AG09319 (cell line): ENCODE measurements at places on chromosomes 4 and X.

DNA sequence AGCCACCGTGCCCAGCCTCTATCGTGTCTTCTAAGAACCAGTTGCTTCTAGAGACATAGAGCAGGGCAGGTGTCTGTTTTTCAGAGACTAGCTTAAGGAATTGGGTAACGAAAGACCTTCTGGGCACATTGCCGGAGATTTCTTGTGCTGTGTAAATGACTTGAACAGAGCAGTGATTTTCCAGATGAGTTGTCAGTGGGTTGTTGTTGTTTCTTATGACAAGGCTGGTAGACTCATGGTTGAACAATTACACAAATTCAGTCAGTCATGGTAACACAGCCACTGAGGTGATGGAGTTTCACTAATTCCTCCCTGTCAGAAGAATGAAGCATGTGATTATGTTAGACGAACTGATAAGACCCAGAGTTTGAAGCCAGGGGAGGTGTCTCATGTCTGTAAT is 20.5 kb upstream of the DDX3X start:
- DNase-seq, result no peak

DNA sequence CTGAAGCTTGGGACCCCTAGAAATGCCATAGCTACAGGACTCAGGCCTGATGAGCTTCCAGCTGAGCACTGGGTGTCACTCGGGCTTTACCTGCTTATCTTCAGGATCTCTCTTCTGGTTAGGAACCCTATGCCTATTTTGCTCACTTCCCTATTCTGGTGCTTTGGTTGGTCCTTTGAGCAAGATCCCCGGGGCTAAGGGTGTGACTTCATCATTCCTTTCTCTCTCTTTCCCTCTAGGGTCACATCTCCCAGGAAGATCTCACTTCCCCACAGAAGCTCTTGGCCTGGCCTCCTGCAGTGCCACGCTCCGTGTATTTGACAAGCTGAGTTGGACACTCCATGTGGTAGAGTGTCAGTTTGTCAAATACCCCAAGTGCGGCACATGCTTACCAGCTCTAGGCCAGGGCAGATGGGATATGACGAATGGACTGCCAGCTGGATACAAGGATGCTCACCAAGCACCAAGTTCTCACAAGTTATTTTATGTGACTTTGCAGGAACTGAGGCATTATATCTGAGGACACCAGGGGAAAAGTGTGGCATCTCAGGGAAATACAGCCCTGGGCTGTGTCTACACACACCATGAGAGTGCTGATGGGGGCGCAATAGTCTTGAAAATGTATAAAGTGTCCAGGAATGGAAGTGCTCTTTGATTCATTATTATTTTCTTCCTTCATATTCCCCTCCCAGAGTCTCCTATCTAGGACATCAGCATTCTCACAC is 21.1 kb downstream of the VSIG4 start:
- DNase-seq, result no peak

- DNase-seq, result no peak
Measured at GRCh38 chr4:146334862-146335449, 120.6 kb downstream of the REELD1 start.

- DNase-seq, result no peak
Measured at GRCh38 chrX:630007-630611, 482 bp upstream of the SHOX start.

GRCh38 chr4:83150653-83151330 is 36.3 kb upstream of the PLAC8 start:
- no peak for DNase-seq

- DNase-seq, result no peak
Measured at GRCh38 chrX:134849390-134849789, 141.4 kb upstream of the SMIM10 start.

DNA sequence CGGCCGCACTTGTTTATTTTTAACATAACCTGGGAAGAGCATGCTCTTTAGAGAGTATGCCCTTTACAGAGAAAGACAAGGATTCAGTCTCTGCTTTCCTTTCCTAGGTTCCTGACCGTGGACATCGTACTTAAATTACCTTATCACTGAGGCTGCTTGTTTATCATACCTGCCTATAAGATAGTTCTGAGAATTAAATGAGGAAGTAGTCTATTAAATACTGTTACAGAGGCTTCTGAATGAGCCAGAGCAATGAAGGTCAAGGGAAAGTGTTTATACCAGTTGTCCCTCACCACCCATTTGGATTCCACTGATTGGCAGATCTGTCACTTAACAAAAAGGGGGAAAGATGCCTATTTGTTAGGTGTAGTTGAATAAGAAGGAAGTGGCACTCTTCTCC is 10.0 kb downstream of the TXLNG start:
- DNase-seq, result no peak

- DNase-seq, result peak; percentile 57
Measured at GRCh38 chrX:45322382-45322781, 121.7 kb upstream of the DIPK2B start.

GRCh38 chrX:133594156-133594555 is 178.9 kb upstream of the GPC4 start:
- no peak for DNase-seq

- DNase-seq, result no peak
Measured at GRCh38 chrX:16148896-16149295, 18.4 kb upstream of the MAGEB17 start.

DNA sequence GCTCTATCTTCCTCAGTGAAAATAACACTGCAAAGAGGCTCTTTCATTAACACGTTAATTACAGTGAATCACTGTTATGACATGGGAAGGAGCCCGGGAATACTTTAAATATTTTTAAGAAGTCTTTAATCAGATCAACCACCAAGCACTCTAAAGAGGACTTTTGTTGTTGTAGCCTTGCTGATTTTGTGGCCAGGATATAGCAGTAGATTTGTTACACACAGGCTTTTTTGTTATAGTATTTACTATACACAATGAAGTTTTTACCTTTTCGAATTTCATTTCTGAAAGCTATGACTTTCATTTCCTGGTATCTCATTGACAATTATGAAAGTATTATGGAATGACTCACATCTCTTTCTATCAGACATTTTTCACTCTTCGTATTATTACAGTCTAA is 20.3 kb downstream of the FGF13 start:
- DNase-seq, result no peak

- DNase-seq, result no peak
Measured at GRCh38 chr4:170398218-170398617, 308.5 kb upstream of the AADAT start.

DNA sequence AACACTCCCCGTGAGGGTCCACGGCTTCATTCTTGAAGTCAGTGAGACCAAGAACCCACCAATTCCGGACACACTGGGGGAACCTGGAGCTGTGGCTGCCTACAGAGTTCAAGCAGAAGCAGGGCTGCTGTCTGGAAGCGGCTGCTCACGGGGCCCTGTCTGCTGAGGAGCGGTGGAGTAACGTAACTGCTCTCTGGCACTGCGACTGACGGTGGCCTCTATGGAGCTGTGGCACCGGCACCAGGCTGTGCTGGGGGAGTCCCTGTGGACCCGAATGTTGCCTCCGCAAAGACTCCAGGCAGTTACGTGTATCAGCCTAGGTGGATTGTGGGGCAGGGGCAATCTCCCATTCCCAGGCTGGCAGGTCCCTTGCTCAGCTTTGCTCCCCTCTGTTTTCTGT is 703.3 kb upstream of the FRG1 start:
- DNase-seq, result no peak

DNA sequence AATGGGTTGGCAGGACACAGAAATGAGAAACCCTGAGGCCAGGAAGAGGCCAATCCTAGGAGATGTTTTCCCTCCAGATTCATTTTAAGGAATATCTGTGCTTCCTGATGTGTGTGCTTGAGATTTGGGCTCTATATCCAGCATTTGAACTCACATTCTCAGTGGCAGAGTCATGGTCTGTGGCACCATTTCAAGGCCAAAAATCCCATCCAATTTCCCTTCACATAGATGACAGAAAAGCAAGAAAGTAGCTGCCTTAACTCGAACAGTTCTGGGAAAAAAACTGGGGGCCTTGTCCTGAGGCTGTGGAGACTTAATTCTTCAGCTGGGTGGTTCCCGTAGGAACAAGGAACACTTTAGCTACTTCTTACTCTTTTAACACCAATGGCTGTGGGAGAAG is 27.4 kb downstream of the TAF7L start:
- no peak for DNase-seq

DNA sequence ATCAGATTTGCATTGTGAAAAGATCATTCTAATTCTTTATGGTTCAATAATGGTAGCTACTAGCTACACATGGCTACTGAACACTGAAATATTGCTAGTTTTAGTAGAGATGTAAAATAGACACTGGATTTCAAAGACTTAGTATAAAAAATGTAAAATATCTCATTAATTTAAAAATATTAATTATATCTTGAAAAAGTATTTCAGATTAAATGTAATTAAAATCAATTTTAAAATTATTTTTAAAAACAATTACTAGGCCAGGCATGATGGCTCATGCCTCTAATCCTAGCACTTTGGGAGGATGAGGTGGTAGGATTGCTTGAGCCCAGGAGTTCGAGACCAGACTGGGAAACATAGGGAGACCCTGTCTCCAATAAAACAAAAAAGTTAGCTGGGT is 20.4 kb upstream of the TLR2 start:
- DNase-seq, result no peak

DNA sequence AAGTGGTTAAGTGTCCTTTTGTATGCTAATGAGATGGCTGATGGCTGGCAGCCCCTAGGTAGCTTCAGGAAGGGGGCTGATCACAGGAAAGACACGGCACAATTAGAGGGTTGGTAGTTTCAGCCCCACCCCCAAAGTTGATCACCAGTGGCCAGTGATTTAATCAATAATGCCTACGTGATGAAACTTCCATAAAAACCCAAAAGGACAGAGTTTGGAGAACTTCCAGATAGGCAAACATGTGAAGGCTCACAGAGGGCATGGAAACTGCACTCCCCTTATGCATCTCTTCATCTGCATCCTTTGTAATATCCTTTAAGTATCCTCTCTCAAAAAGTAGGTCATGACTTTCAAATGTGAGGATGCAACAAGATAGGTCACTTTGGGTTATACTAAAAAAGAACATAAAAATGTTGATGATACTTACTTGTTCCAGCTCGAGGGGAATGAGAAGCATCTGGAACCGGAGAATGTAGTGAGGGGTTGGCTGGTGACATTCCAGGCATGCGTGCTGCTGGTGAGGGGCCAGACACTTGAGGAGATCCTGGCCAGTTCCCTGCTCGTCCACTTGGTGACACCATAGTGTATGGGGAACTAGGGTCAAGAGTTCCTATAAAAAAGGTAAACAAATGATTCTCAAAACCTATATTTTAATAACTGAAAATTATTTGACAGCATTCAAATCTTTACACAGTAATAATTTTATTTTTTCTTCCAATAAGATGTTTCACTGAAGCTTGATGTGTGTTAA is 16.7 kb upstream of the CXorf38 start:
- no peak for DNase-seq
